ENCODE measurements at places on chromosomes 13 and 19.

DNA sequence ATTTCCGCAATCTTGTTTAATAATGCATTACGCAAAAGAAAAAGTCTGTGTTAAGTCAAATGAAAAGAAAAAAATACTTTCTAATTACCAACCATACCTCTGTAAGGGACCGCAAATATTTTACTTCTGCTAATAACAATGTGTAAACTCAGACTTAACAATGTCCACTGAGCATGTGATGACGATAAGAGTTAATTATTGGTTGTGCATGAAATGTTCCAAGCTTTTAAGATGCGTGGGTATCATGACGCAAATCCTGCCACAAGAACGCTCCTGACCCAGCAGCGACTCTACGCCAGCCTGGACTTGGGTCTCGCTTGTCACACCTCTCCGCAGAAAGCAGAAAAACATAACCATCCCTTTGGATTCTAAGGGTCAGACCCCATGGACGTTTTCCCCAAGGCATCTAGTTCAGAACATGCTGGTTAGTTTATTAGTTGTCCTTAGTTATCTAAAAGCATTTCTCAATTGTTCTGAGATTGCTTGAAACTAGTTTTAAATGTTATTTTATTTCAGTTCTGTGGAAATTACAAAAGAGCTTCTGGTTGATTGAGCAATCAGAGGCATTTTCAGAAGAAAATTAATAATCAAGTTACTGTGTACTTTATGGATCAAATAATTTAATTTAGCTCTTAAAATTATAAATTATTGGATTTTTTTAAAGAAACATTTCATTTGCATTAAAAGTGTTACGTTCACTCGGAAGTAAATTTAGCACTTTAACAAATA lies 779.9 kb upstream of the ARGLU1 start:
- DNase-seq: no peak

GRCh38 chr13:24038405-24038804 lies 122.1 kb upstream of the SPATA13 start:
- no peak for DNase-seq

DNA sequence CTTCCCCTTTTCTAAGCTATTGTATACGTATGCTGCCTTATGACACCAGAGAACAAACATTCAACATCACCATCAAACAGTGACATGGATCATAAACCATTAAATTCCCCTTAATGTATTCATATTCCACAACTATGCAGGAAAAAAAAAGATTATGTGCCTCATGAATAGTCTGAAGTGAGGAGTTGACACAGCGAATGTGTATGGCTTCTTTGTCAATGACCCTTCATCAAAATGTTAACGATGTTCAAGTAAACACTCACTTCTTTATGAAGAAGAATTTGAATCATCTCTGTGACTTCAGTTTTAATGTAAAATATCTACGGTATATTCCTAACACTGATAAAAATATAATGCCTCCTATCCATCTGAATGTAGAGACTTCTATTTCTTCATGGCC lies 44.6 kb downstream of the SMAD9 start:
- DNase-seq: no peak

GRCh38 chr19:36436531-36436930 lies 18.1 kb upstream of the ZFP82 start:
- no peak for DNase-seq

GRCh38 chr13:109427148-109427547 lies 359.2 kb downstream of the IRS2 start:
- DNase-seq: no peak

DNA sequence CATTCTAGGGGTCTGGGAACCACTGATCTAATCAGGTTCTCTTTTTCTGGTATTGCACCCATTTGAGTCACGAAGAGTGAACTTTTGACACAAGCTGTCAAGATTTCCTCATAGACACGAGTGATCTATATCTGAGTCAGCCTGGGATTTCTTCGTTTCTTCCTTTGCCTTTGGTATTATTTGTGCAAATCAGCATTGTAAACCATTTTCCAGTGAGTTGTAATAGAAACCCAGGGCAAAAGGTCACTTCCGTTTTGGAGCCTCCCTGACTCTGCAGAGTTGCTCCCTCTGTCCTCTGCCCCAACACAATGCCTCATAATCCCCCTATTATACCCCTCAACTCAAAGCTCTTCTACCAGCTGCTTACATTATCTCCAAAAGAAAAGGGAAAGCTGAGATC lies 615.1 kb downstream of the EFNB2 start:
- DNase-seq: no peak

- DNase-seq: no peak
Observed at GRCh38 chr13:39417643-39418042, 185.3 kb downstream of the LHFPL6 start.

DNA sequence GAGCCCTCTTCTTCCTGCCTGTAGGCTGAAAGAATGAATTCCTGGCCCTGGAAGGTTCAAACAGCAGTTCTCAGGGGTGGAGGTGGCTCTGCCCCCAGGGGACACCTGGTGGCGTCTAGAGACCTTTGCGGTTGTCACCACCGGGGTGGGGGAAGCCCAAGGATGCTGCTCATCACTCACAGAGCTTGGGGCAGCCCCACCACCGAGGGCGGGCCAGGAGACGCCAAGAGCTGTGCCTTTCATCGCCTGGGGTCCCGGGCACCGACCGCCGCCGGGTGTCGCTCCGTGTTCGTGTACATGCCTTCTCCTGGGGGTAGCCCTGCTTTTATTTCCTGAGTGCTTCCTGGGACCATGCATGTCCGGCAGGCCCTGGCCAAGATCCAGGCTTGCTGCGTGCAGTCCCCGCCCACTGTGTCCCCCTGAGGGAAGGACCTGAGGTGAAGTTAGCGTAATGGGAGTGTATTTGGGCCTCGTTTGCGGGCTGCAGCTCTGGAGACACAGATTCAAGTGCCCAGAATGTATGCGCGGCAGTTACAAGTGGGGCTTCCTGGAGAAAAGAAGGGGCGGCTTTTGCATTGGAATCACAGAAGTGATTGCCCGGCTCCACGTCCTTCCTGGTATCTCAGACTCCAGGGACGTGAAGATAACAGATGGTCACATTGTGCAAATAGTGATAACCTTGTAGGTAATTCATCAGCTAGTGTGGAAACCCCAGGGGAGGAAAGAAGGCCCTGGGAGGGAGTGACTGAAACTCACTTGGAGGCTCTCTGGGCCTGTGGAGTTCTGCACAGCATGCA lies 7.8 kb downstream of the DOT1L start:
- DNase-seq: peak; percentile 58

DNA sequence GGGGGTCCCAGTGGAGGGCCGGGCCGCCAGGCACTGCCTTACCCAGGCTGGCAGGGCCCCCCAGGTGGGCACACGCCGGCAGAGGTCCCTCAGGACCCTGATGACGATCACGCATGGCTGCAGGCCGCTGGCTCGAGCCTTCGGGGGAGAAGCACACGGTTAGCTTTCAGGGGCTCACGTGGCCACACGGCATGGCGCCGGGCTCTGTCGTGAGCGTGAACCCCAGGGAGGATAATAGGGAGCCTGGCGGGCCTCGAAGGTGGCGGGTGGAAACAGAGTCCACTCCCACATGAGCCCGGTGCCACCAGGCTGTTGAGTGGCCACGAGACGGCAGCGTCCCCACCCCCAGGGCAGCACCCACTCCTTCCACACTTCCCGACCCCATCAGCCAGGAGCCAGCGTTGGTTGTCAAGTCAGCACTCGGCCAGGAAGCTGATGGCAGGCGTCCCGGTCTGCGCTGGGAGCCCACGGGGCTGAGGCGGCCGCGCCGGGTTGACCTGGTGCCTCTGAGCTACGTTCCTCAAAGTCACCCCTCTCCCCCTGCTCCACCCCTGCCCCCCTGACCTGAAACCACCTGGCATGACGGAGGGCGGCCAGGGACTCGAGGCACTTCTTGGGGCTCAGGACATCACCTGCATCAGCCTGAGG lies 24.7 kb upstream of the MATK start:
- DNase-seq: peak; percentile 51
